ENCODE measurements at places on chromosomes 5 and 9.

DNA sequence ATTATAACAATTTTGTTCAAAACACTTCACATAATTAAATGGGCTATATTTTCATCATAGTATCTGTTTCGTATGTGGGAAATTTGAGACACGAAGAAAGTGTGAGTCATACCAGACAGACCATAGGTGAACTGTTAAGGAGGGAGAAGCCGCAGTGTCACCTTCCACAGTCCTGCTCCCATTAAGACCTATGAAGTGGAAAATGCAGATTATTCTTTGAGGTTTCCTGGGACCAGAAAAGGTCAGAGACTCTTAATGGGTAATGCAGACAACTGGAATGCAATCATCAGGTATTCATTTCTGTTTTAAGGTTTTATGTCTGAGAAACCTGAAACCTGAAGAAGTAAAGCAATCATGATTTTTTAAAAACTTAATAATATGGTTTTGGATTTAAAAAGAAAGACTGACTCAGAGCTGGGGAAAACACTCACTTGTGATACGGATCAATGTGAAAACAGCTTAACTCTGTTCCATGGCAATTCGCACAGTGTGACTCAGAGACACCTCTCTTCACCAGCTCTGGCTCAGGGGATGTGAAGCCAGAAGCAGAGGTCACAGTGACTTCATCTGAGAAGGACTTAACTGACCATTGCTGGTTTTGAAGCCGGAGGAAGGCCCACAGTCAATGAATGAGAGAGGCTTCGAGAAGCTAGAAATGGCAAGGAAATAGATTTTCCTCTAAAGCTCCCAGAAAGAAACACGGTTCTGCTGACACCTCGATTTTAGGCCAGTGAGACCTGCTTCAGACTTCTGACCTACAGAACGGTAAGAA, 17.2 kb upstream of the GCNT1 start:
- peak; percentile 89 for DNase-seq

- DNase-seq: peak; percentile 39
Observed at GRCh38 chr9:120783602-120784047, 9.6 kb downstream of the FBXW2 start.

- DNase-seq: no peak
Observed at GRCh38 chr5:139374909-139375308, 8.2 kb downstream of the SLC23A1 start.

DNA sequence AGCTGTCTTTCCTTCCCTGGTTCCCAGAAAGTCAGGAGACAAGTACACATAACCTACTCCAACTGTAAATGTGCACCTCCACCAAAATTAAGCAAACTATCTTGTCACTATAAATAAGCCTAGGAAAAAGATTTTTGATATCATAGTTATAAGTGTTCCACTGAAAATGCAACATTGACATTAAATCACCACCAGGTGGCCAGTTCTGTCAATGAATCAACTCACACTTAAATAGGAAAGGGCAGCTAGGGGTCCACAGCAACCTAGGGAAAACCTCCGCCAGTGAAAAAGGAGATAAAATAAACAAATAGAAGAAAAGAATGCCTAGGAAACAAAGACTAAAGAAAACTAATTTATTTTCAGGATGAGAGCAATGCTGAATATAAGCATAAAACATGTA, 243.0 kb upstream of the PTPRD start:
- DNase-seq: no peak

DNA sequence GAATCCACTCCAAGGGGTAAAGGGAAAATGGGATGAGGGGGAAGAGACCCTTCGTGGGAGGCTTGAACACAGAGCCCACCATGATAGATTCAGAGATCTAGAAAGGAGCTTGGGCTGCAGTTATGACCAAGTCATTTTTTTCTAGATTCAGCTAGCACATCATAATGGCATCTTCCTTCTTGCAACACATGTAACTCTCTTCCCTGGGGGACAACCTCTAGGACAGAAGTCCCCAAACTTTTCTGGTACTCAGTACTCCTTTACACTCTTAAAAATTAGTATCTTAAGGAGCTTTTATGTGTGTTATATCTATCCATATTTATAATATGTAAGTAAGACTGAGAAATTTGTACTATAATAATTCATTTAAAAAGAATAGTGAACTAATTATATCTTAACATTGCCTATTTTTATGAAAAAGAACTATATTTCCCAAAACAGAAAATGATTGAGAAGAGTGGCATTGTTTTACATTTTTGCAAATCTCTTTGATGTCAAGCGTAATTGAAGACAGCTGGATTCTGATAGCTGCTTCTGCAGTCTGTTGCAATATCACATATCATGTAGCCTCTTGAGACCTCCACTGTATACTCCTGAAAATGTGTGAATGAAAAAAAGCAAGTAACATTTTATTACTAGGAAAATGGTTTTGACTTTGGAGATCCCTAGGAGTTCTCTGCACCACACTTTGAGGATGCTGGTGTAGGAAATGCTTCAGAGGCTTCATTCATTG, 875 bp downstream of the ACO1 start:
- DNase-seq: no peak

GRCh38 chr5:176341325-176342157, 20.0 kb downstream of the KIAA1191 start:
- DNase-seq: no peak

DNA sequence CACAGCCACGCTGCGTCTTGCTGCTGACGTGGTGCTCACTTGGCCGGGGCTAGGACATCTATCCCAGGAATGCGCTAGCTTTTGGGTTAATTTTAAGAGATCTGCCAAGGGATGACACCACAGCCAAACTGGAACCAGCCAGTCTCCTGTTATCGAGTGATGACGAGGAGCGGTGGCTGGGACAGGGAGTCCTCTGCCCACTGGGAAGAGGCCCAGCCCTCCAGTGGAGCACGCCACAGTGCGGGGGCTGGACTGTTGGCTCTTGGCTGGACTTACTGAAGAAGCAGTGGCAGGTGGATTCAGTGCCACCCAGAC, 55.1 kb upstream of the PHYKPL start:
- no peak for DNase-seq

- DNase-seq: no peak
Observed at GRCh38 chr5:103862398-103862797, 299.8 kb upstream of the NUDT12 start.

- DNase-seq: no peak
Observed at GRCh38 chr5:1031306-1031959, 22.8 kb downstream of the NKD2 start.

GRCh38 chr5:84255315-84255714, 129.4 kb downstream of the EDIL3 start:
- no peak for DNase-seq

GRCh38 chr5:74673011-74673790, 11.8 kb upstream of the HEXB start:
- DNase-seq: no peak

DNA sequence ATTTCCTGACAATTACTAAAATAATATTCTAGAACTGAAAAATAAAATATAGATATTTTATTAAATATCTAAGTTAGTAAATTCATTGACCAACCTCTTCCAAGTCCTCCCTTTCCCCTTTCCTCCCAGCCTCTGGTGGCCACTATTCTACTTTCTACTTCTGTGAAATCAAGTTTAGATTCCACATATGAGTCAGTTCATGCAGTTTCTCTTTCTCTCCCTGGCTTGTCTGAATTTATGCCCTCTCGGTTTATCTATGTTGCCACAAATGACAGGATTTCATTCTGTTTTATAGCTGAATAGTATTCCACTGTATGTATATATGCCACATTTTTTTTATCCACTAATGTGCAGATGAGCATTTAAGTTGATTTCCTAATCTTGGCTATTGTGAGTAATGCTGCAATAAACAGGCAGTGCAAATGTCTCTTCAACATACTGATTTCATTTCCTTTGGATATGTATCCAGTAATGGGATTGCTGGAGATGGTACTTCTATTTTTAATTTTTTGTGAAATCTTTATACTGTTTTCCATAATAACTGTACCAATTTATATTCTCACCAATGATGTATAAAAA, 52.3 kb downstream of the WDR36 start:
- DNase-seq: no peak

DNA sequence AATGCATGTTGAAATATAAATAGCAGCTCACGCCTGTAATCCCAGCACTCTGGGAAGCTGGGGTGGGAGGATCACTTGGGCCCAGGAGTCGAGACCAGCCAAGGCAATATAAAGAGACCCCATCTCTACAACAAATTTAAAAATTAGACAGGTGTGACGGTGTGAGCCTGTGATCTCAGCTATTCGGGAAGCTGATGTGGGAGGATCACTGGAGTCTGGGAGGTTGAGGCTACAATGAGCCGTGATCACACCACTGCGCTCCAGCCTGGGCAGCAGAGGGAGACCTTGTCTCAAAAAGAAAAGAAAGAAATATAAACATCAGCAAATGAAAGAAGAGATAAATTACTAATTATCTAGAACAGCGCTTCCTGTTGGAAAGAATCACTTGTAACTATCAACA, 105.0 kb downstream of the MAPKAP1 start:
- no peak for DNase-seq

GRCh38 chr5:171355302-171355724, 32.3 kb upstream of the NPM1 start:
- DNase-seq: no peak

DNA sequence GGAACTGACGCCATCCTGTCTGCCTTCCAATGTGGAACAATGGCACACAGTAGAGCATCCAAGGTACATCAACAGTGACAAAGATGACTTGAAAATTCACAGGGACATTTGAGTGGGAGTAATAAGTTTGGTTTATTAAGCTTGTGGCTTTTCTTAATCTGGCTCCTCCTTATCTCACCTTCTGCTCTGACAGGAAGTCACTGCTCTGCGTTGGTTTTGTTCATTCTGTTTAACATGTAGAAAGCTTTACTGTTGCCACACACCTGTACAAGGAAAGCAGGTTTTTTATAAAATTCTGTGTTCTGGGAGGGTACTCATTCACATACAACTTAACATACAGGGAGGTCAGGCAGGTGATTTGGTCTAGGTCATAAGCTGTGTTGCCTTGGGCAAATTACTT, 1.6 kb upstream of the GZMK start:
- DNase-seq: no peak

All from kidney epithelial cell (primary cell).